WERI-Rb-1 (cell line): ENCODE measurements at places on chromosomes 5 and 9.

GRCh38 chr9:98108531-98109031 is 10.4 kb downstream of the TRIM14 start:
- DNase-seq, result no peak

- no peak for DNase-seq
Measured at GRCh38 chr5:5933651-5934050, 444.7 kb downstream of the MED10 start.

DNA sequence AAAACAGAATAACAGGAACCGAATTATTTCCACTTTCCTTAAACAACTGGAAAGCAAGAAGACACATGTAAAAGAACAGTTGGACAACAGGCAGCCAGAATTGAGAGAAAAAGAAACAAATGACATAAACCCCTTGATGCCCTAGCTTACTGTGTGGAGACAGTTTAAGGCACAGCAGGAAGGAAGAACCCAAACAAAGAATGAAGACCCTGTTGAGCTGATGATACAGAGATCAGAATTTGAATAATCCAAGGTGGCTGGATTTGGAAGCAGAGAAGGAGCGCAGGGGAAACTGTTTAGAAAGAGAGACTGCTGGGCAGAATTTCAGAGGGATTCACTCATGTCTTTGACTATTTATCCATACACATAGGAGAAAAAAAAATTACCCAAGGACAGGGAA is 316.3 kb upstream of the POU5F2 start:
- DNase-seq, result no peak

GRCh38 chr5:173463207-173463606 is 135.0 kb upstream of the STC2 start:
- DNase-seq, result no peak

- DNase-seq, result no peak
Measured at GRCh38 chr5:43320846-43321245, 7.6 kb upstream of the HMGCS1 start.

DNA sequence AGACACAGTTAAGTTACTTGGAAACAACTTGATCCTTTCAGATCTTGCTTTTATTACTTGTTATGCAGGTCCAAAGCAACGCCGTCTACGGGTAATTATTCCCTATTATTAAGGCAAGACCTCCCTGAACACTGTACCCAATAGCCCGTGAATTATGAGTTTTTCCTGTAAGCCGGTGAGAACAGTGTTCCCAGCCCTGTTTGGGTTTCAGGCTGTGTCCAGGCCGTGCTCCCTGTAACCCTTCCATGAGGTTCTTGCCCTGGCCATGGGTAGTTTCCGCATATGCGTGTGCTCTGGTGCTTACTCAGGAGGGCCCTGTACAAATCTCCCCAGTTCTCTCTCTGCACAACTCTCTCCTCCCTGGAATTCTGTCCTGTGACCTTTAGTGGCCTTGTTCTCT is 65.6 kb upstream of the CNOT6 start:
- no peak for DNase-seq
